ENCODE measurements at places on chromosomes 12 and 14. TPM values are rescaled to one million over a fixed set of nuclear protein-coding genes. Genes with fewer than 3 reads are reported as not detected.

GRCh38 chr12:546920-547845 lies 87.4 kb downstream of the B4GALNT3 start:
- peak; percentile 92 for DNase-seq

DNA sequence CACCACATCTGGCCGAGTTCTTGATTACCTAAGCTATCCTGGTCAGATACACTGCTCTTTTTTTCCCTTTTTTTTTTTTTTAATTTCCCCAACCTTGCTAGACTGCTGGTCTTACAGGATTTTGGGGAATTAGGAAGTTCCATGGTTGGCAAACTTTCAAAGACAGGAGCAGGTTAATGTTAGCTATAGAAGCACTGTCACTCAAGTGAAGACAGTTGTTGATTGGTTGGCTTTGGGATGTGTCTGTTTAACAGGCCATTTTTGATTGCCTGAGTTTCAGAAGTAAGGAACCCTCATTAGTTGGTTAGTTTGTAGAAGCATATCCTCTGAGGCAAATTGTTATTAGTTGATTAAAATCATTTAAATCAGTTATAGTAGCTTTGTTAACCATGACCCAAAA lies 36.8 kb downstream of the RAP1B start:
- DNase-seq: no peak

The DGKA gene
- total RNA-seq: 74.1 TPM

The NINJ2 gene
- total RNA-seq: 11.2 TPM

- DNase-seq: no peak
Observed at GRCh38 chr12:100458191-100458590, 15.5 kb upstream of the NR1H4 start.
